Calu3 (cell line): ENCODE measurements at places on chromosomes 4 and X. TPM values are rescaled to one million over a fixed set of nuclear protein-coding genes. Genes with fewer than 3 reads are reported as not detected.

- peak overlapping the region; percentile 20 for H3K27ac ChIP-seq
- no peaks in the 10 kb centered on the region for H3K36me3 ChIP-seq
- H3K4me3 ChIP-seq, result peak overlapping the region; percentile 67
- H3K27me3 ChIP-seq, result no peaks in the 10 kb centered on the region
- peaks cover 9% of the 10 kb centered on the region for H3K4me1 ChIP-seq
Observed at GRCh38 chr4:58940167-58940566, 1830.0 kb upstream of the IGFBP7 start.

DNA sequence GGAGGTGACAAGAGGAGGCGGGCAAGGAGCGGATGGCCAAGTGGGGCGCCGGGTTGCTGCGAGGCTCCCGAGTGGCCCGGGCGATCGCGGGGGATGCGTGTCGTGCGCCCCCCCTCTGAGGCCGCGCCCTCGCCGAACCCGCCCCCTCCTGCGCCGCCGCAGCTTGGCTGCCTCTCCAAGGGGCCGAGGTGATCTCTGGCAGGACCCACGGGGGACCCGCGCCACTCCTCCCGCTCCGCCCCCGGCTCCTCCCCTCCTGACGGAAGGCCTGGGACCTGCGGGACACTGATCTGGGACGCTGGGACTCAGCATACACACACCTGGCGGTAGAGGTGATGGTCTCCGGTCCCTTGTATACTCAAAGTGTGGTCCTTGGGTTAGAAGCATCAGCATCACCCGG lies 21.9 kb upstream of the FAM47C start:
- H3K4me3 ChIP-seq, result peak overlapping the region; percentile 75
- H3K27ac ChIP-seq, result no peak overlapping the region
- peaks cover 9% of the 10 kb centered on the region for H3K4me1 ChIP-seq
- H3K36me3 ChIP-seq, result peaks cover 12% of the 10 kb centered on the region

DNA sequence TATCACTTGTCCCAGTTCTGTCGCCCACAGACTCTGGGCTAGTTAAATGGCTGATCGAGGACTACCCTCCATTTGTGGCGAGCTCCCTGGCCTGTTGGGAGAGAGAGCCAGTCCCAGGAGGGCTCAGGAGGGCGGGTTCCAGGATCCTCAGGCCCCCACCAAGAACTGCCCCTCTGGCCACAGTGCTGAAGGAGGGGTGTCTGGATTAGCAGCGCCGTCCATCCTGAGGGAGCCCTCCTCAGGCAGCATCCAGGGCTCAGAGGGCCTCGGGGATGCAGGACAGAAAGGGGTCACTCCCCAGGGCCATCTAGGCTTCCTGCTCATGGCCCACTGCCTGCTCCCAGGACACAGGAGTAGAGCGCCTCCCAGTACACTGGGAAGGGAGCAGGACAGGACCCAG lies 6.1 kb downstream of the PNMA5 start:
- H3K27me3 ChIP-seq, result peaks cover 37% of the 10 kb centered on the region
- no peaks in the 10 kb centered on the region for H3K4me1 ChIP-seq
- no peak overlapping the region for H3K4me3 ChIP-seq
- H3K36me3 ChIP-seq, result no peaks in the 10 kb centered on the region

- no peak for DNase-seq
- no peak overlapping the region for H3K4me3 ChIP-seq
- no peaks in the 10 kb centered on the region for H3K27me3 ChIP-seq
Observed at GRCh38 chrX:110251526-110251925, 66.4 kb downstream of the AMMECR1 start.

DNA sequence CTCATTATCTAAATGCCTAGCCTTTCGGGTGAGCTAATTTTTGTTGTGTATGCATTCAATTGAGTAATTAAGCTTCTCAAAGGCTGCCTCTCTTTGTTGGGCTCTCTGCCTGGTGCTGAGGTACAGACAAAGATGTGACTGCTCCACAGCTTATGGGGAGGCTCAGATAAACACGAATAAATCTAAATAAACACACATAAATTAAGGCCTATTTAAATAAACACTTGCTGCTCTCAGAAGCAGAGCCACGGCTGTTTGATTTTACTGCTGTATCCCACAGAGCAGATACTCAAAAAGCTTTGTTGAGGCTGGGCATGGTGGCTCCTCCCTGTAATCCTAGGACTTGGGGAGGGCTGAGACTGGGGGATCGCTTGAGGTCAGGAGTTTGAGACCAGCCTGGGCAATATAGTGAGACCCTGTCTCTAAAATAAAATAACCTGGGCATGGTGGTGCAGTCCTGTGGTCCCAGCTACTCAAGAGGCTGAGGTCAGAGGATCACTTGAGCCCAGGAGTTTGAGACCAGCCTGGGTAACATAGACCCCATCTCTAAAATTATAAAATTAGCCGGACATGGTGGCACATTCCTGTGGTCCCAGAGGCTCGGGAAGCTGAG lies 8.4 kb upstream of the CD99 start:
- H3K27me3 ChIP-seq, result no peaks in the 10 kb centered on the region
- H3K27ac ChIP-seq, result no peak overlapping the region
- H3K4me1 ChIP-seq, result peaks cover under 1% of the 10 kb centered on the region
- no peaks in the 10 kb centered on the region for H3K36me3 ChIP-seq

GRCh38 chr4:39514888-39515401 lies 12.3 kb downstream of the UGDH start:
- peak; percentile 17 for DNase-seq
- no peaks in the 10 kb centered on the region for H3K4me1 ChIP-seq
- H3K27ac ChIP-seq, result peak overlapping the region; percentile 67
- no peaks in the 10 kb centered on the region for H3K27me3 ChIP-seq

DNA sequence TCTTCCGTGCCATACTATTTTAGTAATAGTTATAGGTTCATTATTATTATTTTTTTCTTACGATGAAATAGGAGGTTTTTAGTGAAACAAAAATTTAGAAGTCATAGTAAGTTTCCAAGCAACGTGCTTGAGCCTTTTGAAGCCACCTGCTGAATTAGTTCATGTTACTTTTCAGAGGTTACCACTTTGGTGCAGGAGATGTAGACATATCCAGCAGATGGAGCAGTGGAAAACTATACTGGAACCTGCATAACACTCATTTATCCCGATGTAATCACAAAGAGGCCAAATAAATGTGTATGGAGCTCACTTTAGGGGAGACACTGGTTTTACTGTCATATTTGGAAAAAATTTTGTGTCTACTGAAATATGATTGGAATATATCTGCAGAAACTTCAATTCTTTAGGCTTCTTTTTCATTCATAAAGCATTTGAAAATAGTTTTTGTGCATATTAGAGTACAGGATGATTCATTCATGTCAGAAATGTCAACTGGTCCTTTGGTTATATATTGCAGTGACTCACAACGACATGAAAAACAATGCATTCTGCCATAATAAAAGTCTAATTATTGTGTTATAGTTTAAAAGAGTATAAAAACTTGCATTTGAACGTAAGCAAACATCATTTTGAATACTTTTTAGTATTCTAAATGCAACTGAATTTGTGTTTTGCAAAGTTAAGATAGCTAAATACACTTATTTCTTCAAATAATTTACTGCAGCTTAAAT lies 2182.9 kb upstream of the TENM3 start:
- H3K4me3 ChIP-seq, result no peak overlapping the region
- H3K27ac ChIP-seq, result no peak overlapping the region
- H3K4me1 ChIP-seq, result no peaks in the 10 kb centered on the region
- no peak for DNase-seq

DNA sequence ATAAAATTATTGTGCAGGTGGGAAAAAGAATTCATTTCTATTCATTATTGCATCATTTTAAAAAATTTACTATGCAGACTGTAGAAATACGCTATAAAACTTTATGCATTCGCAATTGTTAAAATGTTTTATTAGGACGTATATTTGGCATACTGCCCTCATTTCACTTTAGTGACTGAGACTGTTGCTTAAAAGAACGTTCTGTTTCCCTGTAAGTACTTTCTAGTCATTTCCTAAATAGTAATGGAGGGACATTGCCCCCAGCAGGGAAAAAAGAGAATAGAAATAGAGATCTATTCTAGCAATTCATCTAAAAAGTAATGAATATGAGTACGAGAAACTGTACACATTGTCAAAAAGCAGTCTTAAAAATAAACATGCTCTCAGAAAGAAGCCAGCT lies 1295.8 kb upstream of the TENM3 start:
- no peaks in the 10 kb centered on the region for H3K36me3 ChIP-seq
- no peak overlapping the region for H3K27ac ChIP-seq
- no peak overlapping the region for H3K4me3 ChIP-seq
- no peaks in the 10 kb centered on the region for H3K4me1 ChIP-seq
- no peaks in the 10 kb centered on the region for H3K27me3 ChIP-seq

GRCh38 chrX:107646735-107647134 lies 18.4 kb downstream of the PRPS1 start:
- no peak for DNase-seq
- H3K4me1 ChIP-seq, result no peaks in the 10 kb centered on the region
- H3K4me3 ChIP-seq, result no peak overlapping the region

DNA sequence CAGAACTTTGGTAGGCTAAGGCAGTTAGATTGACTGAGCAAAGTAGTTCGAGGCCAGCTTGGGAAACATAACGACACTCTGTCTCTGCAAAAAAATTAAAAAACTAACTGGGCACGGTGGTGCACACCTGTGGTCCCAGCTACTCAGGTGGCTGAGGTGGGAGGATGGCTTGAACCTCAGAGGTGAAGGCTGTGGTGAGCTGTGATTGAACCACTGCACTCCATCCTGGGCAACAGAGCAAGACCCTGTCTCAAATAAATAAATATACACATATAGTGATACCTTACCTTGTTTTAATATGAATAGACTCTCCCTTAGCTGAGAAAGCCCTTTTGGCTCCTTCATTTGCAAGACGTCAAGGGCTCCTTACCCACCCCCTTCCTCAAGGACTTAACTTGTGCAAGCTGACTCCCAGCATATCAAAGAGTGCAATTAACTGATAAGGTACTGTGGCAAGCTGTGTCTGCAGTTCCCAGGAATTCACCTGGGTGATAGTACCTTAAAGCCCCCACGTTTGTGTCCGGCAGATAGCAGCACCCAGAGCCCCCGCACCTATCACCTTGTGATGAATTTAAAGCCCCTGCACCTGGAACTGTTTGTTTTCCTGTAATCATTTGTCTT lies 655.6 kb upstream of the GALNTL6 start:
- no peak overlapping the region for H3K4me3 ChIP-seq
- no peaks in the 10 kb centered on the region for H3K36me3 ChIP-seq
- H3K4me1 ChIP-seq, result peaks cover 4% of the 10 kb centered on the region
- H3K27ac ChIP-seq, result no peak overlapping the region

GRCh38 chr4:94339779-94340178 lies 2.9 kb downstream of the HPGDS start:
- H3K27me3 ChIP-seq, result no peaks in the 10 kb centered on the region
- no peaks in the 10 kb centered on the region for H3K4me1 ChIP-seq
- H3K27ac ChIP-seq, result no peak overlapping the region
- H3K36me3 ChIP-seq, result no peaks in the 10 kb centered on the region

CNKSR2 gene
- total RNA-seq, result not detected in 2 replicates

CDX4 gene
- not detected in 2 replicates for total RNA-seq

AMBN gene
- not detected in 2 replicates for total RNA-seq

DCLK2 gene
- total RNA-seq, result 0.15 and 0.31 TPM in 2 replicates

PPEF2 gene
- total RNA-seq, result not detected in 2 replicates

BOD1L1 gene
- total RNA-seq, result 25.3 and 25.7 TPM in 2 replicates
